ENCODE measurements at places on chromosomes 7 and 10. TPM values are rescaled to one million over a fixed set of nuclear protein-coding genes. Genes with fewer than 3 reads are reported as not detected.
A peak's percentile ranks its signal among the peaks of the same experiment; 100 is the strongest.

ELFN1 gene
- polyA plus RNA-seq, result 13.4 TPM

DNA sequence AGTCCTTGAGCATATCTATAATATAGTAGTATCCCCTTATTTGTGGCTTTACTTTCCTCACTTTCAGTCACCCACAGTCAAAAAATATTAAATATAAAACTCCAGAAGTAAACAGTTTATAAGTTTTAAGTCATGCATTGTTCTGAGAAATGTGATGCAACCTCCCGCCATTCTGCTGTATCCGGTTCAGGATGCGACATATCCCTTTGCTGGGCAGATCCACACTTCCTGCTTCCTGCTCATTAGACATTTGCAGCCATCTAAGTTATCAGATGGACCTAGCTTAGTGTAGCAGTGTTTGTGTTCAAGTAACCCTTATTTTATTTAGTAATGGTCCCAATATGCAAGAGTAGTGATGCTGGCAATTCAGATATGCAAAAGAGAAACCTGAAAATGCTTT lies 38.9 kb upstream of the BMS1 start:
- H3K36me3 ChIP-seq, result no peaks in the 10 kb centered on the region
- no peaks in the 10 kb centered on the region for H3K27me3 ChIP-seq

DNA sequence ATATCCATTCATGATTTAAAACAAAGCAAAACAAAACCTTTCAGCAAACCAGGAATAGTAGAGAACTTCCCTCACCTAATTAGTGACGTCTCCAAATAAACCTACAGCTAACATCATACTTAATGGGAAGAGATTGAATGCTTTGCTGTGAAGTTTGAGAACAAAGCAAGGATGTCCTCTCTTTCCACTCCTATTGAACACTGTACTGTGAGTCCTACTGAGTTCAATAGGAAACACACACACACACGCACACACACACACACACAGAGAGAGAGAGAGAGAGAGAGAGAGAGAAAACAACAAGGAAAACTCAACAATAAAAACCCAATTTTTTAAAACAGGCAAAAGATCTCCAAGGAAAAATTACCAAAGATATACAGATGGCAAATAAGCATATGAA lies 32.3 kb downstream of the PODXL start:
- no peaks in the 10 kb centered on the region for H3K36me3 ChIP-seq
- H3K4me1 ChIP-seq, result peaks cover 3% of the 10 kb centered on the region
- H3K27ac ChIP-seq, result no peak overlapping the region
- H3K27me3 ChIP-seq, result no peaks in the 10 kb centered on the region
- DNase-seq, result no peak

- no peak for DNase-seq
- H3K4me3 ChIP-seq, result no peak overlapping the region
- peaks cover 15% of the 10 kb centered on the region for H3K36me3 ChIP-seq
These were observed 34.9 kb downstream of the CSGALNACT2 start for GRCh38 chr10:43173120-43173519.

DNA sequence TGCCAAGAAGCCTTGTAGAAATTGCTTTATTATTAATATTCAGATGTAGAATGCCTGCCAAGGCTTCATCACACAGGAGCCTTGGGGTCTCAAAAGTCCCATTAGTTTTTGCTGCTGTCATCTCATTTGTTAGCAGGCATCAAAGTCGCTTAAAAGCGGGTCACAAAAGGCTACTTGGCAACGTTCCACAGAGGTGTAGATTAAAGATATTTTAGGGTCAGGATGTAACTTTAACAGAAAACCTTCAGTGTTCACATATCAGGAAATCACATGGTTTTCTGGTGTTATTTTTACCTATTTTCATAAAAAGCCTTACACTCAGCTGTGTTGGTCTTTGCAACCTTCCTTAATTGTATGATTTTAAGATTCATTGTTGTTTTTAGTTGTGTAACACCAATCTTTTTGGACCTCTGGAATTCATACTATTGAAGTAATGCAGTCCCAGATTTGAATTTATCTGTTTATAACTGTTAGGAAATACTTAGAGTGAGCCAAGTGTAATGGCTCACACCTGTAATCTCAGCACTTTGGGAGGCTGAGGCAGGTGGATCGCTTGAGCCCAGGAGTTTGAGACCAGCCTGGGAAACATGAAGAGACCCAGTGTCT lies 65.3 kb downstream of the TET1 start:
- no peaks in the 10 kb centered on the region for H3K36me3 ChIP-seq
- peaks cover 34% of the 10 kb centered on the region for H3K4me1 ChIP-seq
- H3K27ac ChIP-seq, result peak overlapping the region; percentile 79

Data from cardiac muscle cell (in vitro differentiated cells and primary cell).